Kasumi-1 (cell line): ENCODE measurements at places on chromosomes 12 and 14.

GRCh38 chr12:129911428-129912049 lies 7.7 kb upstream of the TMEM132D start:
- peak; percentile 54 for DNase-seq

GRCh38 chr14:99402285-99402648 lies 78.4 kb downstream of the SETD3 start:
- DNase-seq = no peak

- DNase-seq = peak; percentile 4
Measured at GRCh38 chr12:39235990-39236767, 206.7 kb downstream of the KIF21A start.

GRCh38 chr14:38723959-38724358 lies 379.1 kb downstream of the SEC23A start:
- DNase-seq = no peak

- DNase-seq = no peak
Measured at GRCh38 chr14:94143711-94144110, 14.3 kb upstream of the IFI27L2 start.

DNA sequence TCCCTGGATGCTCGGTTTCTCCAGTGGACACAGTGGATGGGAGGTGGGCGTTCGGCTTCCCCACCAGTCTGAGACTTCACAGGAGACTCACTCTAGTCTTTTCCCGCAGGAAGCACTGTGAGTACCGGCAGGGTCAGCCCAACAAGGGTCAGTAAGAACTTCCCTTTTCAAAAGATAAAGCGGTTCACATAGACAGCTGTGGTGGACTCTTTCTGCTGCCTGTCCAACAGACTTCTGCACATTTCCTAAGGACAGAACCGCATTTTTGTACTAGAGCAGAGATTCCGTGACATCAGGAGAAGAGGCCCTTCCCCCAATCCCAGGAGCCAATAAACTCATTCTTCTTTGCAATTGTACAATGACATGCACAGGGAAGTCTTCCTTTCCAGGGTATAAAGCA lies 10.4 kb downstream of the LTBR start:
- DNase-seq = no peak

DNA sequence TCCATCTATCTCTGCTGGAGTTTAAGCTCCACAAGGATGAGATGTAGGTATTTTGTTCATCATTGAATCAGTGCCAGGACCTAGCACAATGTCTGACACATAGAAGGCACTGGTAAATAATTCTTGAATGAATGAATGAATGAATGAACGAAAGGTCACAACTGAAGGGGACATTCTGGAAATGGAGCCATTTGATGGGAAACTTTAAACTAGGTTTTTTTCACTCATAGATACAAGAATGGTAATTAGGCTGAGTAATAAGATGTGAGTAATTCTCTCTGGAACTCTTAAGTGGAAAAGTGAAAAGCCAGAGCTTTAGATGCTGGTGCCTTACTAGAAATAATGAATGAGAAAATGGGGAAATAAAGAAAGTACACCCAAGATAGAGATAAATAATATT lies 44.3 kb downstream of the SCN8A start:
- no peak for DNase-seq

GRCh38 chr12:54005853-54006558 lies 2.8 kb upstream of the HOXC8 start:
- DNase-seq = peak; percentile 78

- DNase-seq = no peak
Measured at GRCh38 chr12:71010143-71010479, 89.6 kb upstream of the PTPRR start.
